ENCODE measurements at places on chromosomes 11 and 22.

DNA sequence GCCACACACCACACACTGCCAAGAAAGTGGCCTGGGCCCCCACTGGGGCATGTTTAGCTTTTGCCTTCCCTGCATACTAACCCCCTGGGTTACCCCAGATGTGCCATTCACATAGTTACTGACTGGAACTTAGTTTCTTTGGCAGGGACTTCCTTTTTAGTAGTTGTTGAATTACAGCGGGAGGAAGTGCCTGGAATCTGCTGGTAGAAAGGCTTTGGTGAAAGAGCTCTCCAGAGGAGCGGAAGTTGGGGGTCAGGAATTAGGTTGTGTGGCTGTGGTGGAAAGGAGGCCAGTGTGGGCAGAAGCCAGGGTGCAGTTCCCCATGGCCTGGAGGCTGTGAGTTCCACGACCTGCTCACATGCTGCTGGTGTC lies 69.0 kb downstream of the MED15 start:
- DNase-seq = no peak

DNA sequence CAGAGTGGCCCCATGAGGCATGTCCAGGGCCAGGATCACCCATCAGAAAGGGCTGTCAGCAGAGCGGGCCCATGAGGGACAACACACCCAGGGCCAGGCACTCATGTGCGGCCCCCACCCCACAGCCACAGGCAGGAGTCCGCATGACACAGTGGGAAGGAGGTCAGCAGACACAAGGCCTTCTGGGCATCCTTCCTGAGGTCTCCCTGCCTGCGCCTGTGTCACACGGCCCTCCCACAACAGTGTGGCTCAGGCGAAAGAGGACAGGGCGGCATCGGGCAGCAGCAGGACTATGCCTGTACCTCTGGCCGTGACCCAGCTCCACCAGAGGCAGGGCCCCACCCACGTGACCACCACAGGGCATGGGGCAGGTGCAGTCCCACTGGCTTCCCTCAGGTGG lies 27.1 kb downstream of the CHID1 start:
- DNase-seq = no peak

DNA sequence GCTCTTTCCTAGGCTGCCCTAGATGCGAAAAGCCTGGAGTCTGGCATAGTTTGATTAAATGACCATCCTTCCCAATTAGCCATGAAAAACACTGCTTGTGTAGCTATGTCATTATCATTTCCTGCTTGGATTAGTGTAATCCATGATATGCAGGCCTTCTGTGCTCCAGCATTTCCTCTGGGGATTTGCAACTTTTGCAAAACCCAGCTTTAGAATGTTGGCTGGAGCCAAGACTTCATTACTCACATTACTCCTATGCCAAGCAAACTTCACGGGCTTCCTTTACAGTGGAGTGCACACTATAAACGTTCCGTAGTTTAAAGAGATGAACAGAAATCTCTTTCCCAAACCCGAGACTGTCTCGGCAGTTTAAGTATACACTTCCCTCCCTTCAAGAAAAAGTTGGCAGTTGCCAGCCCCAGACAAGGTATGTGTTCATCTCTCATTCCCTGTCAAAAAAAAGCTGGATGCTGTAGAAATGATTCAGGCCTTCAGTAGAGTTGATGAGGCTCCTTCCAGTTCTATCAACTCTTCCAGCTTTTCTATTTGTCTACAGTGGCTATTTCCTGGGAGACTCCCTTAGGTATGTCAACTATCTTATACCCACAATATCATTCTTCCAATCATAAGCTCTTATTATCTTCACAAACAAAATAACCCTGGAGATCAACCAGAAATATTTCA lies 180.0 kb downstream of the MAML2 start:
- DNase-seq = peak; percentile 92

GRCh38 chr11:129865701-129866100 lies 29.7 kb downstream of the NFRKB start:
- no peak for DNase-seq

DNA sequence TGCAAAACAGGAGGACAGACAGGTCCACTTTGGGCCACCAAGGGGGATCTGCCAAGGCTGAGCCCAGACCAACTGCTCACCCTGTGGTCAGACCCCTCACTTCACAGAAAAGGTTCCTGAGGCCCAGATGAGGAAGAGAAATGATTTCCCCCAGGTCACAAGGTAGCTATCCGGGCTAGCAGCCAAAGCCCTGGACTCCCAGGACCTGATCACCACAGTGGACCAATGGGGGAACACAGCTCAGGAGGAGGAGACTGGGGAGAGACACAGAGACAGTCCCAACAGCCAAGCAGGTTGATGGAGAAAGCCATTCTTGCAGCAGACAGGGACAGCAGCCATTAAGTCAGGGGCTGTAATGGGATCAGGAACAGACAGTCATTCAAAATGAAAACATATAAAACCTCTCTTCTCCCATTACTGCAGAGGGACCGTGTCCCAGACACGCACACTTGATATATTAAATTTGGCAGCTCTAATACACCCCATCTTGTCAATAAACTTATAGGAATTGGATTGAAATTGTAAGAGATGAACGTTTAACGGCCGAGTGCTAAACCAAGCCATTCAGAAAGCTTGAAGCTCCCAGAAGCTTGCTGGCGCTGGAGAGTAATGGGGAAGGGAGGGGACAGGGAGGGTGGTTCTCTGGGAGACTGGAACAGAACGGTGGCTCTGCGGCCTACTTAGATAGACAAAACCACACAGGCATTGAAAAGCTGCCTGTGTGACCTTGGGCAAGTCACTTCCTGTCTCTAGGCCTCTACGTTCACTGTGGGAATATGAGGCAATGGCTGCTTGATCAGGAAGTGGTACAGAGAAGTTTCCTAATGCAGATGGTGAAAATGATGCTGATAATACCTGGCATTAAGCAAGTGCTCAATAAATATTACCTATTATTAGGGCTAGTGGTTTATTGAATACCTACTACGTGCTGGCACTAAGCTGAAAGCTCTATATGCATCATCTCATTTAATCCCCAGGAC lies 16.0 kb downstream of the ZMAT5 start:
- DNase-seq = peak; percentile 61

GRCh38 chr22:25874327-25874726 lies 132.3 kb downstream of the MYO18B start:
- DNase-seq = no peak

GRCh38 chr22:43164636-43165035 lies 13.3 kb downstream of the TSPO start:
- no peak for DNase-seq

DNA sequence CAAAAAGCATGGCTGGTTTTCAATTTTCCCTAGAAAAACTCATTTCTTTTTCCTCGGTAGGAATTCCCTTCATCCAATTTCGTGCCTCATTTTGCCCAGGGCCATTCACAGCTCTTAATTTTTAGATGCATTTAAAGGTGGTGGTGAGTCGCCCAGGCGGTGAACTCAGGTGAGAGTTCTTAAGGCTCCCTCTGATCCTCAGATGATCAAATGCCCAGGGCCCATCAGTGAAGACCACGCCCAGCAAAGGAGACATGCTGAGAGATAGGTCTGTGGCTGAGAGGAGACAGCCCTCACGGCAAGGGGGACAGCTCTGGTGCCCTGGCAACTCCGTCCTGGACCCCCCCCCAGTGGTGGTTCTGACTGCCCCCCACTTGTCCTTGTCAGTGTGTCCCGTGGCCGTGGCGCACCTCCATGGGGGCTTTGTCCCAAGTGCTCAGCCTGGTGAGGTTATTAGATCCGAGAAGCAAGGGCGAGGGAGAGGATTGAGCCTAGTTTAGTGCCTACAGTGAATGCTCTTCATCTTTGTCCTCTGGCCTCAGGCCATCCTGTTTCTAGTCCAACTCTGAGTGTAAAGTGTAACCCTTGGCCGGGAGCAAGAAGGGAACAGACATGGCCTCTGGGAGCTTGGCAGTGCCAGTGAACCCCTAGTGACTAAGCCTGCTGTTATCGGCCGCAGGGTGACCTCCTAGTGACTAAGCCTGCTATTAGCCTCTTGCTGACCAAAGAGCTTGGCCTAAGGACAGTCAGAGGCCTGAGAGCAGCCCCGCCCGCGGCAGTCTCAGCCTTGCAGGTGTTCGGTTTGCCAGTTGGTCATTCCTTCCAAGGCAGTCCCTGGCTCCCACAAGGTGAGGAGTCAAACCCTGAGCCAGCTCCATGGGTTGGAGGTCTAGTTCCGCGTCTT lies 83.5 kb downstream of the CTTN start:
- DNase-seq = peak; percentile 22

- DNase-seq = peak; percentile 96
These were observed 35.9 kb upstream of the HORMAD2 start for GRCh38 chr22:30044369-30044768.

DNA sequence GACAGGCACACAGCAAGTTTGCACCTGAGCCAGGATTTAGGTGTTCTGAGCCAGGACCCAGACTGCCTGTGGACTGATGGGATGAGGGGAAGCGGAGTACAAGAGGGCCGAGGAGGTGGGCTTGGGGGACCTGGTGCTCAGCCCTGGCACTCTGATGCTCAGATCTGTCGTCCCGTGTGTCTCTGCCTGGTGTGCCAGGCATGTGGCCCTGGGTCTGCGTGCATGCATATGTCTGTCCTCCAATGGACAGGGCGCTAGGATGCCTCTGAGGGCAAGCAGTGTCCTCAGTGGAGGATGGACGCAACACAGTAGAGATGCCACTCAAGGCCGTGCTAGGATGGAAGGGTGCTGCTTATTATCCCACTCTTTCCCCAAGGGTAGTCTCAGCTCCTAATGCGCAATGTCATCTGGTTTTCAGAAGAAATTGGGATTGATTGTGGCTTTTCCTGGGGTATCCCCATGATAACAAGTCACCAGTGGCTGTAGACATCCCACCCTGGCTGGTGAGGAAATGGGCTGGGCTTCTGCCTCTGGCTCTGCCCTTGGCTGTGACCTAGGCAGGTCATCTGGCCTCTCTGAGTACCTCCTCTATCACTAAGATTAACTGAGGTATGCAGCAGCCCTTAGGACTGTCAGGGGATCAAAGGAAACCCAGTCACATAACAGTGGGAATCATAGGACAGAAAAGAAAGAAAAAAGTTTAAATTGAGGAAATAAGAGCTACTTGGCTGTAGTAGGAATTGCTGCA lies 35.7 kb upstream of the SUSD2 start:
- no peak for DNase-seq

DNA sequence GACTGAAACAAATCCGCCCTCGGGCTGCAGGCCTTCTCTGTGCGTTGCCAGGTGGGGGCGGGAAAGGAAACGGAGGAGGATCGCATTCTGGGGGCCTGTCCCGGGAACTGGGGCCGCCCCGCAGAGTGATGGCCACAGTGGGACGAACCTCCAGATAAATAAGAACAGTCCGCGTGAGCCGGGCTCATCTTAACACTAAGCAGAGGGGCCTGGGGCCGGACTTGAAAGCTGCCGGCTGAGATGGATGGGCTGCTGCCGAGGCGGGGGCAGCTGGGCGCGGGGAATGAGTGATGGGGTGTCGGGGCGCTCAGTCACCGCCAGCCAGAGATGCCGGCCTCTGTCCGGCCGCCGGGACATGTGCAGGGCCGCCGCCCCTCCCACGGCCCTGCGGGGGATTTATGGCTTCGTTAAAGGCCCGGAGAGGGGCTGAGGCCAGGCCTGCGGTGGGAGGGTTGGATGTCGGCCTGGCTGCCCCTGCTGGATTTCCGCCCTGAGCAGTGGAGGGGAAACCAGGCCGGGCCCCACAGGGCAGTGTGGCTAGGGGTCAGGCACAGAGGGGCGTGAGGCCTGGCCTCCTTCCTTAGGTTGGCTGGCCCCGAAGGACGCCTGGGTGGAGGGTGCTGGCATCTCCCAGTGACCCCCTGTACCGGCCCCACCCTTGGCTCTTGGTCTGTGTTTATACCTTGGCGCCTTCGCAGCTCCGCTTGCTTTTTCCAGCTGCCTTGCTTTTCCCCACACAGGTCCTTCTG lies 45.3 kb upstream of the CD82 start:
- no peak for DNase-seq

GRCh38 chr11:33618351-33618710 lies 82.3 kb downstream of the C11orf91 start:
- no peak for DNase-seq

DNA sequence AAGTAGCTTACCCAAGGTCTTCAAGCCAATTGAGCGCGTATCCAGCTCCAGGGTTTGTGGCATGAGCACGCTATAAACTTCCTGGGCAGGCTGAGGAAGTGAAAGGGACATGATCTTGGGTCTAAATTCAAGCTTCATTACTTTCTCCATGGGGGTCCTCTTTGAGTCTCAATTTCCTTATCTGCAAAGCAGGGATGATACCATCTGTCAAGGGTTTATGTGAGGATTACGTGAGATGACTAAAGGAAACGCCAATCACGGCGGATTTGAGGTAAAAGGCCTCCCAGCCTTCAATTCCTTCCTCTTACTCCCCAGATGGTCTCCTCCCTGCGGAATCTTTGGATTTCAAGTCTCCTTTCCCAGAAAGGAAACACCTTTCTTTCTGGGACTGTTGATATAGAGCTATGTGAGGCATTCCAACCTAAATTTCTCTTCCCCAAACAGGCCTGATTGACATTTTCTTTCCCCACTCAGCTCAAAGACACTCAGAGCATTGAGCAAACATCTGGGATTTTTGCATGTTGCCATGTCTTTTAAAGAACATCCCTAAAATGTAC lies 474.4 kb downstream of the INSC start:
- no peak for DNase-seq

- DNase-seq = peak; percentile 51
These were observed 34.9 kb upstream of the PHOX2A start for GRCh38 chr11:72278905-72279304.

DNA sequence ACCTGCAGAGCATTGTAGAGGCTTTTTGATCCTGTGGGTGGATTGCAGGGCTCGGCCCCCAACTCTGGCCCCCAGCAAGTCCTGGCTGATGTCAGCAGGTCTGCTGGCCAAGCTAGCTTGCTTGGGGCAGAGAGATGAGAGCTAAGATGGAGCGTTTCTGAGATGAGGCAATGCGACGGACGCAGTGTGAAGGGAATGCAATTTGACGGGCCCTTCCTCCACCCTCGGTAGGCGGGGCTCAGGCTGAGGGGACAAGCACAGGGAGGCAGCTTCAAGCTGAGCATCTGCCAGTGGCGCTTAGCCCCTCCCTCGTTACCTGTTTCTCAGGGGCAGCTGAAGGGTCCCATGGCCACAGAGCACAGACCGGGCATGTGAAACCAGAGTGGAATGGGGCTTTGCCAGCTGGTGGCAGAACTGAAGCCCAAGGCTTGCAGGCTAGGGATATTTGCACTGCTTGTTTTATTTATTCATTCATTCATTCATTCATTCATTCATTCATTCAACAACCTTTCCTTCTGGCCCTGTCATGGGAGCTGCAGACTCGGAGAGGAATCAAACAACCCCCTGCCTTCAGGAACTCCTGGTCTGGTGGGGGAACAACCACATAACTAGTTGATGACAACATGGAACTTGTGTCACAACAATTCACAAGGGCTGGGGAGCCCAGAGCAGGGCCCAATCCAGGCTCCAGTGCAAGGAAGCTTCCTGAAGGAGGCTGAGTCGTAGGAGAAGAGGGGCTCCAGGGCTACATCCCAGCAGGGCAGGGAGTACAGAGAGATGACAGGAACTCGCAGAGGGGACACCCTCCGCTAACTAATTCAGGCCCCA lies 66.8 kb downstream of the THAP12 start:
- DNase-seq = peak; percentile 15

GRCh38 chr11:35998634-35999033 lies 54.8 kb downstream of the LDLRAD3 start:
- no peak for DNase-seq

GRCh38 chr11:96037405-96037949 lies 113.6 kb upstream of the MTMR2 start:
- peak; percentile 34 for DNase-seq

GRCh38 chr22:28889478-28890024 lies 6.2 kb downstream of the ZNRF3 start:
- no peak for DNase-seq
